Heart right ventricle (tissue), 16 donors: ENCODE measurements at places on chromosomes 7 and 10. TPM values are rescaled to one million over a fixed set of nuclear protein-coding genes. Genes with fewer than 3 reads are reported as not detected.
A peak's percentile ranks its signal among the peaks of the same experiment; 100 is the strongest.

DNA sequence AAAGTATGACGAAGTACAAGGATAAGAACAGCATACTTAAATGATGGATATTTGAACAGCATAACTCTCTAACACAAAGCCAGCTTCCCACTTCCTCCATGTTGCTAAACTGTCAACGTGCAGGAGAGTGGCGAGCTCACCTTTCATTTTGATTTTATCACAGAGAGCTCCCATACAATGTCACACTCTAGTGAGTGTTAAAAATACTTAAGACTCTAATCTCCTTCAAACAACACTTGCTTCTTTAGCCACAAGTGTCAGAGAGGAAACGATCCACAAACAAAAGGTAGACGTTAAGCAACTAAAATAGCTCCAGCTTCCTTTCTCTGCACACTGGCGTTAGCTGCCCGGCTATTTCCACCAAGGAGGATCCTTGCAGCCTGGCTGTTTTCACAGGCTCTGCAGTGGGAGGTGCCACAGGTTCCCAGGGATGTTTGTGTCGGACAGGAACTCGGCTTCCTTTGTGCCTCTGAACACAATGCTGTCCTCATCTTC, 194.6 kb downstream of the COBL start:
- DNase-seq = peak; percentile 77

DNA sequence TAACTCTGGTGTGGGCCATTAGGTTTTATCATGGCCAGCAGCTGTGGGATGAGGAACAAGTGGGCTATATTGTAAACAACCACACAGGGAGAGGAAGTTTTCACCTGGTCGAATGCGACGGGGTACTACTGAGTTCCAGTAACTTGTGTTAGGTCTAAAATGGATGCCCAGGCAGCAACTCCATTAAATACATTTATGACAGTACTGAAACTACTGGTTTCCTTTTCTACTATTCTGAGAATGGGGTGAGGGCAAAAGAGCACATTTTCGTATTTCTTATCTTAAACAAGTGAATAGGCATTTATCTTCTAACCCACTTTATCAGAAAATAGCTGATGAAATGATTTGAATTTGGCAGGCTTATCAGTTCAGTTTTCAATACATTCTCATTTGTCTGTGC, 109.7 kb downstream of the C1GALT1 start:
- no peak for DNase-seq

GRCh38 chr10:117501460-117502035, 41.0 kb upstream of the EMX2 start:
- no peak for DNase-seq

DNA sequence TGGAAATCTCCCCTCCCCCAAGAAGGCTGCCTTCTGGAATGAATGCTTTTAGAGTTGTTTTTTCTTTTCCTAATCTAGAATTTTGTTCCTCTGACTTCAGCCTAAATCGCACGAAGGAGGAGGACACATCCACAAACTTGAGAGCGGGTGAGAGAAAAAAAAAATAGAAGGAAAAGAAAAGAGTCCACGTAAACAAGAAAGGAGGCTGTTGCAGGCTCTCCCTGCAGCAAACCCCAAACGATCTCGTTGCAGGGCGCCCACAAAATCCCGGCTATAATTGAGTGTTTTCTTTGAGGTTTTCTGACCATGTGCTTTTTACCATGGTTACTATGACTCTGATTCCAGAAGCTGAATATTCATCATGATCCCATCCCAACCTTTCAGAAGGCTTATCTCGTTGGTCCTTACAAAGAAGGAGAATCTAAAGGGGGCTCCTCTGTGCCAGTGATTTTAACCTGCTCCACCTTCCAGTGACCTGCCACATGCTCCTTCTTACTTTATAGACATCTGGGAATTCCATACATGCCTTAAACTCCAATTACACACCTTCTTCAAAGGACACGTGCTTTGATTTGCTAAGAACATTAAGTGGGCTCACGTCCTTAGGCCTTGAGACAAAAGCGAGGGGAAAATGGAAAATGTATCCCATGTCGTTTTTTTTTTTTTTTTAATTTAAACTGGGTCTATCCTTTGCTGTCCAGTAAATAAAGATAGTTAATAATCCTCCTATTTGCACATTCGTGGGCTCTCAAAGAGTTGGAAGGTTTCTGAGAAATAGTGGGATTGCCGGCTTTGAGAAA, 5.8 kb downstream of the TWIST1 start:
- no peak for DNase-seq

GRCh38 chr7:81267508-81267907, 348.7 kb upstream of the SEMA3C start:
- no peak for DNase-seq

DNA sequence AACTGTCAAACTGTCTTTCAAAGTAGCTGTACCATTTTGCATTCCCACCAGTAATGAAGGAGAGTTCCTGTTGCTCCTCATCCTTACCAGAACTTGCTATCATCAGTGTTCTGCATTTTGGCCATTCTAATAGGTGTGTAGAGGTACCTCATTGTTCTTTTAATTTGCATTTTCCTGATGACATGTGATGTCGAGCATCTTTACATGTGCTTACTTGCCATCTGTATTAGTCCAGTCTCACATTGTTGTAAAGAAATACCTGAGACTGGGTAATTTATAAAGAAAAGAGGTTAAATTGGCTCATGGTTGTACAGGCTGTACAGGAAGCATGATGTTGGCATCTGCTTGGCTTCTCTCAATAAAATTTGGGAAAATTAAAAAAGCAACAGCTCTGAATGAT, 38.7 kb upstream of the EEPD1 start:
- no peak for DNase-seq

Gene CDH23
- total RNA-seq = 5.4 TPM

DNA sequence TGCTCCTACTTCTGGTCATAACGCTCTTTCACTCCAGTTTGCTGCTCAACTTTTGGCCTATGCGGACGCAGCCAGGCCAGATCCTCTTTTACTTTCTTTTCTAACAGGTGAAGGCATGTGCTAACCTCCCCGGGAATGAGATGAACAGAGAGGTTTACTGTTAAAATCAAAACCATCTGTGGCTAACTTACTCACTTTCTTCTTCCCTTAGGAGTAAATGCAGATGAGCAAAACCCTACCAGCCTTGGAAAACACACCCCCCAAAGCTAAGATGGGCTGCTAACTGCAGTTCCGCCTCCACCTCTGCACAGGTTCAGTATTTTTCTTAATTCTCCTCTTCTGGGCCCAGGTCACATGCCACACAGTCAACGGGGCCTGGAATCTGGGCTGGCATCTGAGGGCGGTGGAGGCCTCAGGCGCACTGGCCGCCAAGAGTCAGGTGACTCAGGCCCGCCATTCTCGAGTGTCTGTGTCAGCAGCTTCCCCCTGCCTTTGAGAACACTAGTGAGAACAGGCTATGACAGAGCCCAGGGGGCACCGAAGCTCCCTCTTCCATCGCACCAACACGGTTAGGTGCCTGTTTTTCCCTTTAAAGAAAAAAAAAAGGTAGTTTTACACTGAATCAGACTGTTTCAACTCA, 11.1 kb downstream of the FAM53B start:
- DNase-seq = no peak
